Brain pericyte (primary cell): ENCODE measurements at places on chromosomes 4 and X.
A peak's percentile ranks its signal among the peaks of the same experiment; 100 is the strongest.

DNA sequence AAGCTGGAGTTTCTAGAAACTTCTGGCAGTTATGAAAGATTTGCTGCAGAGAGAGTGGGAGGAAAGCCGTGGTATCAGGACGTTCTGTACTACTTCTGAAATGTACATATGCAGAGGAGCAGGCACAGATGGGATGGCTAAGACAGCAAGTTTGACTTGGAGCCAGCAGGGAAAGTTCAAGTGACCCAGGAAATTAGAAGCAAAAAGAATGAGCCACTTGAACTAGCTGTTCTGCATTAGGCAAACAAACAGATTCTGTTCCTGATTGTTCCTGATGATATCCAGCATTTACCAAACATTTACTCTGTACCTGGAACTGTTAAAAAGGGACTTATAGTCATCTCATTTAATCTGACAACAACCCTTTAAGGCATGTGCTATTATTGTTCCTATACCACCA is 41.4 kb upstream of the CXCL13 start:
- DNase-seq, result no peak

DNA sequence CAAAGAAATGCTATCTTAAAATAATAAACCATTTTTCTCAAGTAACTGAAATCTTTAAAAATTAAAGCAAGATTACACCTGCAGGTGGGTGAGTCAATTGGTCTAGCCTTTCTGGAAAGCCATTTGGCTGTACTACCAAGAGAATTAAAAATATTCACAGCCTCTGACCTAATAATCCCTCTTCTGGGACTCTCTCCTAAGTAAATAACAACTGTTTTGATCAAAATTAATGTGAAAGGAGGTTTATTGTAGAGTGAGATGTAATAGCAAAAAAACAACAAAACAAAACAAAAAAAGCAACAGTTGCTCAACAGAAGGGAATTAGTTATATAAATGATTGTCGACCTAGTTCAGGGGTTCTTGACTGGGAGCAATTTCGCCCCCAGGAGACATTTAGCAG is 89.0 kb downstream of the GEMIN8 start:
- no peak for DNase-seq

DNA sequence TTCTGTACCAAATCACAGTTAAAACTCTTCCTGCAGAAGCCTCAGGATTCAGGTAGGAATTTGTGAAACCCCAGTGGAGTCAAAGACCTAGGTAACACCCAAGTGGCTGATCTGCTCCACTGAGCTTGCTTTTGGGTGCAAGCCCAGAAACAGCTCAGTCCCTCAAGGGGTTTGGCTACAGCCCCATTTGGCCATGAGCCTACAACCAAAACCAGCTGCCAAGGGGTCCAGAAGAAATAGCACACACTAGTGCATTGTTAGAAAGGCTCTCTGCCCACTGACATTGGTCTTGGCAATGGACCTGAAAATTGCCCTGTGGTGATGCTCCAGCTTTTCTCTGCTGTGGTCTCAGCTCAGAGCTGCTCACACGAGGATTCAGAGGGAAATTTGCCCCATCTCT is 577.4 kb upstream of the INTU start:
- no peak for DNase-seq

DNA sequence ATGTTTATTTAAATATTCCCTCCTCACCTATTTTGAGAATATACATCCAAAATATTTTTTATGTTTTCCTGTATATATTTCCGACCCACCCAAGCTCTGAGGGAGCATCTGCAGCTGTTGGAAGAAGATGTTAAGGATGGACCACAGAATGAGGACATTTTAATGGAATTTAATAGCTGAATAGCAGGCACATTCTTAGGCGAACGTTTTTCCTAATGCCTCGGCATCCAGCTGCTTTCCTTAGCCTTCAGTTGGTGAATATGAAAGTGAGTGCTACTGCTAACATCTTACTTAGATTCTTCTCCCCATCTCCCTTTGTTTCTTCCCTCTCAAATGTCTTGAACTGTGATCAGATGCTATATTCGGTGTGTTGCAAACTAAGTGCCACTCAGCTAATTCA is 158.0 kb upstream of the CTSO start:
- DNase-seq, result no peak

GRCh38 chr4:73875401-73875800 is 6.2 kb downstream of the CXCL1 start:
- no peak for DNase-seq

GRCh38 chr4:149999485-150000074 is 78.7 kb upstream of the DCLK2 start:
- no peak for DNase-seq

DNA sequence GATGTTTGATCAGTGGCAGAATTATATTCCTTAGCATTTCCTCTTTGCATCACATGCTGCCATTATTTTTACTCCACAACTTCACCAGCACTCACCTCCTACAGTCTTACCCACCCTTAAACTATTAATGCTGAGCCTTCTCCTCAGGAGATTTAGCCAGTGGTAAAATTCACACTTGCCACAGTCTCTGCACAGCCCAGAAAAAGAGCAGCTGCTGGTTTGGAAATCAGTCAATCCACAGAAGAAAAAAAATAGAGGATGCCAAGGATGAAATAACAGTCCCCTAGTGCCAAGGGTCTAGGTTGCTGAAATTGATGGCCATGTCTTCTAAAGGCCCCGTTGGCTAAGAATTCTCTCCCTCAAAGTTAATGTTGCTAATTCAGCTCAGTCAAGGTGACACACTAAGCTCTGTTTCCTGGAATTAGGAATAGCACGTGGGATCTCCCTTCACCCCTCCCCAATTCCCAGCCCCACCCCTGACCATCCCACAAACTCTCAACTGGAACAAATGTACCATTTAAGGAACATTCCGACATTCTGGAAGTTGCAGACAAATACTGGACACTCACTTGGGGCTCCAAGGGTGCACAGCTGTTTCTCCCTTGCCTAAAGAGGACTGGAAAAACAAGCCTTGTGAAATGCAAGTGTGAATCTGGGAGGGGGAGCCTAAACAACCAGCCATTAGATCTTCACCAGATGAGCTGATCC is 5.7 kb downstream of the ATP1B4 start:
- no peak for DNase-seq

DNA sequence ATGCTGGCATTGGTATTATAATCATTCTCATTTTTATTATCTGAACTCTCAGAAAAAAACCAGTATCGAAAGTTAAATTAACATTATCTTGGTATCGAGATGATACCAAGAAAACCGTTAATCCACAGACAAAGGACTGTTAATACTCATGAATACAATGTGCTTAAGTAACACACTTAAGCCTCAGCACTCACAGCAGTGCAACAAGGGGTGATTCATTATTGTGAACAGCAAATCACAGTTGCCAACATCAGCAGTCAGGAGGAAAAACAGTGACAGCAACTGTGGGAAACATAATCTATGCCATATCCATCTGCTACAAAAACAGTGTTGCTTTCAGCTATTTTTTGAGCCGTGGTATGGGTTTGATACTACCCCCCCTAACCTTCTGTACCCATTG is 210.9 kb upstream of the ATOH1 start:
- no peak for DNase-seq

GRCh38 chr4:8580321-8581093 is at the start of gene GPR78:
Gene GPR78 (plus strand): TSS chr4:8580392. CDS start chr4:8580983, 591 bp downstream.
- DNase-seq, result no peak

DNA sequence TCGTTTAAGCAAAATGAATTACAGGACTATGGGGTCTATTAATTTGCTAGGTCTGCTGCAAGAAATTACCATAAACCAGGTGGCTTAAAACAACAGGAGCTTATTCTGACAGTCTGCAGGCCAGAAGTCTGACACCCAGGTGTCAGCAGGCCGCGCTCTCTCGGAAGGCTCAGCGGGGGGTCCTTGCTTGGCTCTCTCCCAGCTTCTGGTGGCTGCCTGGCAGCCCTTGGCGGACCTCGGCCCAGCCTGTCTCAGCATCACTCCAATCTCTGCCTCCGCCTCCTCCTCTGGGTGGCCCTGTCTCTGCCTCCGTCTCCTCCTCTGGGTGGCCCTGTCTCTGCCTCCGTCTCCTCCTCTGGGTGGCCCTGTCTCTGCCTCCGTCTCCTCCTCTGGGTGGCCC is 580.5 kb upstream of the FAT1 start:
- no peak for DNase-seq

DNA sequence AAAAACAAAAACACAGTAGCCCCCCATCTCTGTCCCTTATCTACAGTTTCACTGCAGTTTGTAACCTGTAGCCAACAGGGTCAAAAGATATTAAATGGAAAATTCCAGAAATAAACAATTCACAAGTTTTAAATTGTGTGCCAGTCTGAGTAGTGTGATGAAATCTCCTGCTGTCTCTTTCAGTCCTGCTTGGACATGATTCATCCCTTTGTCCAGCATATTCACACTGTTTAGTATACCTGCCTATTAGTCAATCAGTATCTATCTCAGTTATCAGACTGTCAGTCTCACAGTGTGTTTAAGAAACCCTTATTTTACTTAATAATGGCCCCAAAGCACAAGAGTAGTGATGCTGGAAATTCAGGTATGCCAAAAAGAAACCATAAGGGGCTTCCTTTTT is 21.9 kb downstream of the CNOT6L start:
- no peak for DNase-seq

DNA sequence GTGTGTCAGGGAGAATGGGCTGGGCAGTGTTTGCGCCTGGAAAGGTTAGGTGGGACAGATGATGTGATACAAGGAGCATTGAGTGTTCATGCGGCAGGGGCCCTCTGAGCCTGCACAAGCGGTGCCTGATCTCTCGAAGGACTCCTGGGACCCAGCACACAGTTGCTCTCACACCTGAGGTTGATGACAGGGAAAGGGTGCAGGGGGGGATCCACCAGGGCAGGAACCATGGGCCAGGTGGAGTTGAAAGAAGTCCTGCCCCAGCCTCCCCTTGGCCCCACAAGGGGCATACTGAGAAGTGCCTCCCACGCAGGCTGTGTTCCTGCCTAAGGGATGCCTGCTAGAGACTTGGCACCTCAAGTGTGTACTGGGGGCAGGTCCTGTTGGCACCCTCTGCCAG is 33.1 kb downstream of the TKTL1 start:
- DNase-seq, result no peak

- DNase-seq, result no peak
These were observed 2.1 kb downstream of the PITX2 start for GRCh38 chr4:110620691-110621327.

DNA sequence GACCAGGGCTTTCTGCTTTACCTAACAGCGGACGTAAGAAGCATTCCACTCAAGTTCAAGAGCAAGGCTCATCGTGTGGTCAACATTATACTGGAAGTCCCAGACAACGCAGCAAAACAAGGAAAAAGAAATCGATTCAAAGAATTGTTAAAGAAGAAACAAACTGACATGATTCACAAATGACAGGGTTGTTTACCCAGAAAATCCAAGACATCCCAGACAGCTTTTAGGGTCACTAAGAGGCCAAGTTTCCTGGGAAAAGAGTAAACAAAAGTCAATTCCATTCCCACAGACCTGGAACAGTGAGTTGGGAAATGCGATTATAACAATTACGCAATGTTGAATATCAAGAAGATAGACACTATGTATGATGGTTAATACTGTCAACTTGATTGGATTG is 21.5 kb upstream of the HTRA3 start:
- DNase-seq, result no peak

DNA sequence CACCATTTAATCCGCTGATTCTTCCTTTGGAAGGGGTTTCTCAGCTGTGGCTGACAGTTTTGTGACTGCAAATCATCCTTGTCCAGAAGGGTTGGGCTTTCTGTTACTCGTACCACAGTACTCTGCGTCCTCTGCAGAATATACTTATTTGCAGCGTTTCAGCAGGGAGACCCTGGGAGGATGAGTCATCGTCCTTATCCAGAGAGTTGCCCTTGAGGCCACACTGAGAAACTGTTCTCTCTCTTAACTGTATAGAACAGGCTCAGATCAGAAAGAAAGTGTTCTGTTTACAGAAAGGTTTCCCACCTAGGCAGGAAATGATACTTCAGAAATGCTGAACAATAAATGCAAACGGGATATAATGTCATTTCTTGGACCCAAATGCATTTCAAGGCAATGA is 47.8 kb upstream of the DDX53 start:
- peak; percentile 5 for DNase-seq

DNA sequence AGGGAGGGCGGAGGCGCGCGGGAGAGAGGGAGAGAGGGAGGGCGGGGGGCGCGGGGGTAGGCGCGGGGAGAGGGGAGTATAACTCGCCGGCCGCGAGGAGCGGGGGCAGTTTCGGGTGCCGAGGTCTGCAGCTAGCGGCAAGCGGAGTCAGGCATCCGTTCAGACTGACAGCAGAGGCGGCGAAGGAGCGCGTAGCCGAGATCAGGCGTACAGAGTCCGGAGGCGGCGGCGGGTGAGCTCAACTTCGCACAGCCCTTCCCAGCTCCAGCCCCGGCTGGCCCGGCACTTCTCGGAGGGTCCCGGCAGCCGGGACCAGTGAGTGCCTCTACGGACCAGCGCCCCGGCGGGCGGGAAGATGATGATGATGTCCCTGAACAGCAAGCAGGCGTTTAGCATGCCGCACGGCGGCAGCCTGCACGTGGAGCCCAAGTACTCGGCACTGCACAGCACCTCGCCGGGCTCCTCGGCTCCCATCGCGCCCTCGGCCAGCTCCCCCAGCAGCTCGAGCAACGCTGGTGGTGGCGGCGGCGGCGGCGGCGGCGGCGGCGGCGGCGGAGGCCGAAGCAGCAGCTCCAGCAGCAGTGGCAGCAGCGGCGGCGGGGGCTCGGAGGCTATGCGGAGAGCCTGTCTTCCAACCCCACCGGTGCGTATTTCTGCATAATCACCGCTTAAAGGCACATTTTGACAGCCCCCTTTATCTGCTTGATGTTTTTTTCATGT is at the start of gene POU4F2:
TSS of gene POU4F2 (plus strand) at position 108 of the 720 bp plus-strand sequence. CDS start at position 356, 248 bp downstream.
- DNase-seq, result no peak

- no peak for DNase-seq
These were observed 109.3 kb upstream of the BMP2K start for GRCh38 chr4:78666830-78667258.

- DNase-seq, result no peak
These were observed 391.8 kb upstream of the EPHA5 start for GRCh38 chr4:66062044-66062443.

GRCh38 chr4:36348403-36348938 is 67.1 kb downstream of the DTHD1 start:
- no peak for DNase-seq

- DNase-seq, result no peak
These were observed 38.7 kb upstream of the JADE1 start for GRCh38 chr4:128770807-128771206.

GRCh38 chr4:167622481-167623240 is 388.4 kb upstream of the SPOCK3 start:
- DNase-seq, result peak; percentile 2

- DNase-seq, result no peak
These were observed 28.5 kb downstream of the MSN start for GRCh38 chrX:65695849-65696449.

GRCh38 chr4:54513204-54513603 is 144.6 kb upstream of the KIT start:
- peak; percentile 20 for DNase-seq

- no peak for DNase-seq
These were observed 145.4 kb upstream of the HUWE1 start for GRCh38 chrX:53831662-53832635.

GRCh38 chrX:44961817-44962607 is 89.0 kb downstream of the KDM6A start:
- no peak for DNase-seq
